Activated CD4-positive, alpha-beta T cell treated with anti-CD3 and anti-CD28 coated beads, Interleukin-2, amount 50 U/mL, for 1 hour (primary cell): ENCODE measurements at places on chromosomes 2 and 18.

- peak; percentile 45 for DNase-seq
Observed at GRCh38 chr2:237662671-237663093, 35.3 kb downstream of the LRRFIP1 start.

- DNase-seq, result no peak
Observed at GRCh38 chr18:26650310-26651268, 102.2 kb upstream of the KCTD1 start.

DNA sequence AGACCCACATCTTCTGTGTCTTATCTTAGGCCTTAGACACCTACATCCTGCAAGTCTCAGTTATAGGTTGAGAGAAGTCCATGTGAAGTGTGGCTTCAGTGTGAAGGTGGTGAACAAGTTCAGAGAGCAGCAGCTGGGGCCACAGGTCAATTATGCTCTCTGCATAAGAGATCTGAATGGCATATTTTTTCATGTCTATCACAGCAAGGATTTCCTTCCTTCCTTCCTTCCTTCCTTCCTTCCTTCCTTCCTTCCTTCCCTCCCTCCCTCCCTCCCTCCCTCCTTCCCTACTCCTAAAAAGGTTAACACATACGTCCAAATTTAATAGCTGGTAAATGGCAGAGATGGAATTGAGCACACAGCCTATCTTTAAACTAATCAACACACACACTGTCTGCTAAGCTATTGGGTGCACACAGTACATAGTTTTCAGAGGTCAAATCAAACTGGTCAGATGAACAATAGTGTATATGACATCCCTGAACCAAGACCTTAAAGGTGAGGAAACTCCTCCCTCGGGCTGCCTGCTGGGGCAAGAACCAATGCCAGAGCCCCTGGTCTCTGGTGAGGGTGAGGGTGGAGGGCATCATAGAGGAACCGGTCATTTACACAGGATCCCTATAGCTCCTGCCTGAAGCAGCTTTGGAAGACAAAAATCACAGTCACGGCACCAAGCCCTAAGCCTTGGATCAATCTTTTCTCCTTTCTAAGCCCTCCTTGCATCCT lies 240.9 kb downstream of the ICOS start:
- DNase-seq, result no peak

- DNase-seq, result no peak
Observed at GRCh38 chr2:235587202-235587601, 93.4 kb downstream of the AGAP1 start.

GRCh38 chr18:10258836-10259474 lies 195.5 kb upstream of the APCDD1 start:
- no peak for DNase-seq

- no peak for DNase-seq
Observed at GRCh38 chr2:218870984-218871344, 9.7 kb upstream of the WNT10A start.

GRCh38 chr18:8359076-8359475 lies 250.2 kb upstream of the RAB12 start:
- DNase-seq, result no peak

GRCh38 chr2:143604566-143604959 lies 475.3 kb downstream of the ARHGAP15 start:
- DNase-seq, result no peak

GRCh38 chr2:160731856-160732255 lies 238.2 kb upstream of the RBMS1 start:
- DNase-seq, result no peak

DNA sequence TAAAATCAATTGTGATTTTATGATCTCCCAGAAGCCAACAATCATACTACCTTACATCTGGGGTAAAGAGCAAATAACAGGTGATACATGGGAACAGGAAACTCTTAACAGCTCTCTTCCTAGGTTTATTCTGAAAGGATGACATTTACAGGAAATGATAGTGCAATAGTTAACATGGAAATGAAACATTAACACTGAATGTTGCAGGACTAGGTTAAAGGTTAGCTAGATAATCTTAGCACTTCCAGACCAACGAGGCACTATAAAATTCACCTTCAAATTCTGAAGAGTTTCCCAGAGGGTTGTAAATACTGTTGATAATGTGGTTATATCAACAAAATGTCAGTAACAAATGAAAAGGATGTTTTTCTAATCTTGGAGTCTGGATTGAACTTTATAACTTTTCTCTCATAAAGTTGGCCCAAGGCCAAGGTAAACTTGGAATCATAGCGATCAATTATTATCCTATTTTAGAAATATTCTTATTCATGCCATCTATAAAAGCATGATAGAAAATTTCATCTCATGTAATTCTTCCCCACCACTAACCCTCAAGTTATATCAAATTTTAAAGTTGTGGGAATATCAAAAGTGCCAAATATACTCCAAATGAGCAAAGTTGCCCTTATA lies 32.9 kb upstream of the GCG start:
- no peak for DNase-seq

GRCh38 chr2:8633735-8634313 lies 48.0 kb upstream of the ID2 start:
- DNase-seq, result no peak

DNA sequence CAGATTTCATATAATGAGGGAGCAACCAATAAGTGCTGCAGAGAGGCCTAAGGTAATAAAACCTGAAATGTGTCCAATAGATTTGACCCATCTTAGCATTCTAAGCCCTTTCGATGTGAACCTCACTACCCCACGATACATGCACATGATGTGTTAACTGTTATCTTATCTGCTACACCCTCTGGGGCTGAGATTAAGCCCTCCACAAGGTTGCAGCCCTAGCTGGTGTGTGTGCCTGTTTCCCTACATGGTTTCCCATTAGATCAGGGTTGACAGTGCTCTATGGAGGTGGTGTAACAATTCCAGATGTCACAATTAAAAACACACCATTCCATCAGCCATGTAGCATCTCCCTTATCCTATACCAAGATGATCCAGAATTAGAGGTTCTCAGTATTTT lies 68.9 kb upstream of the THSD7B start:
- DNase-seq, result no peak
